ENCODE measurements at places on chromosomes 12 and 14.

DNA sequence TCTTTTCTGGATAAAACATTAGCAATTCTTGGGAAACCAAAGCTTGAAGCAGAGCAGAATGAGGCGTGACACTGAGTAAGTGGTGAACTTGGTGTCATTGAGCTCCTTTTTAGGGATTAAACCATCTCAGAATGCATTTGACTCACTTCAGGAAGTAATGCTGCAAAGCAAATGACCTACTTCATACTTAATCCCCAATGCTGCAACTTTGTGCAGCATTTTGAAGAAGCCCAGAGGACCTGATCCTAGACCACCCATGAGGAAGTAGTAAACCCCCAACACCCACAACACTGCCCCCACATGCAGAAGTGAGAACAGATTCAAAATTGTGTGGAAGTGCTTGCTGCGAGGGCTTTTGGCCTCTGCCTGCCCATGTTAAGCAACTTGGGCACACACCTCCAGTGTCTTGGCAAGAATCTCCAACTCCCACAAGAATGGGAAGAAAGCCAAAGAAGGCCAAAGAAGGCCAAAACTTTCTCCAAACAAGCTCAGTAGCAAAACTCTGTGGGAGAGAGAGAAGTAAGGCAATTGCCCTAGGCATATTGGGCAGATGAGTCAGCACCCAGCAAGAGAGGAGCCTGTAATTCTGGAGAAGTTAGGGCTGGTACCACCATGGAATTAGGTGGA is 69.2 kb upstream of the ETV6 start:
- DNase-seq = peak; percentile 54

GRCh38 chr12:56413392-56413791 is 35.8 kb downstream of the TIMELESS start:
- DNase-seq = no peak

DNA sequence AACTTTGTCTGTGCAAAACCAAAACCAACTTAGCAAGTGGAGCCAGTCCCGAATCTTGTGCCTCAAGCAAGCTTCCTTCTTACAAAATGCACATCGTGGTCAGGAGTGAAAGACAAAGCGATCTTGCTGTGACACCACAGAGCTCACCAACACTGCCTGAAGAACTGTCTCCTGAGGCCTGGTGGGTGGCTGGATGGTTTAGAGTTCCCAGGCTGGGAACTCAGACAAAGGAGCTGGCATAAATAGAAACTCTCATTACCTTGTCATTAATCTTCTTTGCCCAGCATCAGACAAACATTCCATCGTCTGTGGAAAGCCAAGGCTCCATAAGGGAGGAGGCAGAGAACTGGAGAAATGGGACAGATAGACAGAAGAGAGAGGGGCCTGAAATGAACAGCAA is 144.8 kb downstream of the KCNA5 start:
- DNase-seq = no peak

DNA sequence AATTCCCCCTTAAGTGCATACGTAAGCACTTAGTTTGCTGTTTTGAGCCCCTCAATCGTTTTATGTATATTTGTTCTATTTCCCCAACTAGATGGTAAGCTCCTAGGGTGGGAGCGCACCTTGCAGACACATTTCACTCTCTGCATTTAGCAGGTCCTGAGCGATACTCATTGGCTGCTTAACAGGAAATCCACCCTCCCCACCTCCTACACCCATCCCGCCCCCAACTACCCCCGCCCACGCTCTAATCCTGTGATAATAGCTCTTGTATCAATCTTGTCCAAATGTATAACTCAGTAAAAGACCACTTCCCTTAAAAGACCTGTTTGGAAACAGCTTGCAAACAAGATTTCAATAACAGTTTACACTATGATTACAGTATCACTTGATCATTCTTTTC is 8.1 kb downstream of the LPAR5 start:
- DNase-seq = no peak

GRCh38 chr14:87483271-87484260 is 509.4 kb downstream of the GALC start:
- no peak for DNase-seq

- DNase-seq = no peak
These were observed 47.5 kb upstream of the TCL1A start for GRCh38 chr14:95761436-95761835.

DNA sequence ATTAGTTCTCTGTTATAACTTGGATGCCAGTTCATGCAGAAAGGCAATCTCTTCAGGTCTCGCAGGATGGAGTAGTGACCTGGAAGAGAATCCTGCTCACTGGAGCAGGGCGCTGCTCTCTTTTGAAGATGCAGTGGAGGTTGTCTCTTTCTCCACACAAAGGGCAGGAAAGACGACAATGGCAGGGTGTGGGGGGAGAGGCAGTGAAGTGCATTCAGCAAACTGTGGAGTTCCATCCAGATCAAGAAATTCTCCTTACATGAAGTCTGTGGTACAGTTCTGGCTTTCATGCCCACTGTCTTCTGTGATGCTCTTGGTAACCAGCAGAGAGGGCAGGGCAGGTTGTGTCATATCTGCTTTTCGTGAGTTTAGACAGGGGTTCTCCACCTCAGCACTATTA is 6.6 kb upstream of the PPP2R5C start:
- no peak for DNase-seq

- peak; percentile 63 for DNase-seq
These were observed 44.5 kb downstream of the KDM2B start for GRCh38 chr12:121536054-121536898.

DNA sequence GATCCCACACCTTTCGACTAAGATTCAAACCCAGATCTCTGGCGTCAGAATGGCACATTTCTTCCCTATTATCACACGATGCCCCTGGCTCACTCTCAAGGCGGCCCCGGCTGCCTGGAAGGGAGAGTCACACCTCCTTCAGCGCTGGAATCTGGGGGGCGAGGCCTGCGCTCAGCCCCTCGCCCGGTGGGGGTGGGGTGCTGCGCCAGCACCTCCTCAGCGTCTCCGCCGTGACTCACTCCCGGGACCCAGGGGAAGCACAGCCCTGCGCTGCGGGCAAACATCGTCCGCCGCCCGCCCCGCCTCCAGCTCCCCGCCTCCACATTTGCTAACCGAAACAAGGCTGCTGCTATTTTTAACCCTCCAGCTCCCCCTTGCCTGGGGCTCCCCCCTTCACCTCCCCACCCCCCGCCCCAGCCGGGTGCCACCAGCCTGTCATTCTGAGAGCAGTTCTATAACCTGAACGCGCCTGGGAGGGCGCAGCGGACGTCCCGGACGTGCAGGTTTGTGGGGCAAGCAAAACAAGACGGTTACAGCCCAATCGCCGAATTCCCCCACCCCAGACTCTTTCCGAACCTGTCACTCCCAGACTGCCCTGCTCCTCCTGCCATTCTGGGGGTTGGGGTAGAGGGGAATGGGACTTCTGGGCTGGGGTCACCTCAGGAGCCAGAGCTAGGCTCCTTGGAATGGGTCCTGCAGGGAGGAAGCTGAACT is 6.7 kb downstream of the HDAC7 start:
- peak; percentile 93 for DNase-seq

DNA sequence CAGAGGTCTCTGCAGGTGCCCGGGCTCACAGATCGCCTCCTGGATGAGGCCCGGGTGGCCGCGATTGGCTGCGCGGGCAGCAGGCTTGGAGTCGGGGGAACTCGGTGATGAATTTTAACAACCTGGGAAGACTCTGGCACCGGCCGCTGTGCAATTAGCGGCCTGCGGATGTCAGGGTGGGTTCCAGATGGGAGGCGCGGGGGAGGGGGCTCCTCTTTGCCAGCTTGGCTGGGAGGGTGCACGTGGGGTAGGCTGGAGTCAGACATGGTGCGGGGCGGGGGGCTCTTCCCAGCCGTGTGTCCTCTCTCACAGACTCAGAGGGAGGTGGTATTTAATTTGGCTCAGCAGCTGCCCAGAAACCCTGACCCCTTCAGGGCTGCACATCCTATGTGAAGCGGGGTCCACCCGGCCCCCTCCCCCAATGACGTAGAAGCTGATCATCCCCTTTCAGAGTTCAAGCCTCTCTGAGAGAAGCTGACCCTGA is 81.4 kb downstream of the KIF26A start:
- DNase-seq = no peak

GRCh38 chr12:94587266-94588241 is 62.8 kb downstream of the TMCC3 start:
- no peak for DNase-seq

DNA sequence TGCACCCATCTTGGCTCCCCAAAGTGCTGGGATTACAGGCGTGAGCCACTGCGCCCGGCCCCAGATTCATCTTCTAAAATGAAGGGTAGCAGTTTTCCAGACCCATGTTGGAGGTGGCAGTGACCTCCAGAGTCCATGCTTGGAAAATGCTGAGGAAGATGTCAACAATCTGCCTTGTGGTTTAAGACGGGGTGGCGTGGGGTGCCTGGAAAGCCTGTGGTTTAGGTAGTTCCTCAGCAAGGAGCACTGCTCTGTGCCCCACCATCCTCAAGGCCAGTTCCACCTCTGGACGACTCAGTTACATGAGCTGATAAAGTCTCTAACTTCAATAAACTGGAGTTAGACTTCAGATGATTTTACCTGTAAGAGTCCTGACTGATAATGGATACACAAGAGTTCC is 48.6 kb downstream of the DRAM1 start:
- DNase-seq = no peak

DNA sequence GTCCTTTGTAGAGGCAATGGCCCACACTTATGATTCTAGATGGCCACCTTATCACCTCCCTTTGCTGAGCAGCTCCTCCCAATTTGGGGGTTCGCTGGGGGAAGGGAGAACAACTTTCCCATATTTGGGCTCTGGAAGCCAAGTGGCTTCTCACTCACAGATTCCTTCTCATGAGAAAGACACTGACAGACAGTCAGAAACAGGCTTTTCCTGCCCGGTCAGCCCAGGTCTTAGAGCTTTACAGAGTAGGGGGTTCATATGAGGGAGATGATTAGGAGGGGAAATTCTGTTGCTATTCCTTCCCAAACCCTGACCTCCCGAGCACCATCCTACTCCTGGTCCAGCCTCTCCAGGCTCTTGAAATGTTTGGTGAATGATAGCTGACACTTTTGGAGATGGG is 60.1 kb upstream of the HSPB8 start:
- DNase-seq = no peak

DNA sequence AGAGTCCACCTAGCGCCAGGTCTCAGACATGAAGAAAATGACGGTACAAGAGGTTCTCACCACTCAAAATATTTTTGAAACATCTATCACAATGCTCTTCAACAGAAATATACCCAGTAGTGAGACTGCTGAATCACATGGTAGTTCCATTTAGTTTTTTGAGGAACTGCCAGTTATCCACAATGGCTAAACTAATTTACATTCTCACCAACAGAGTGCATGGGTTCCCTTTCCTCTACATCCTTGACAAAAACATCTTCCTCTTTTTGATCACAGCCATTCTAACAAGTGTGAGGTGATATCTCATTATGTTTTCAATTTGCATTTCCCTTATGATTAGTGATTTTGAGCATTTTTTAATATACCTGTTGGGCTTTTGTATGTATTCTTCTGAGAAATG is 5.7 kb upstream of the GPR65 start:
- DNase-seq = no peak

- DNase-seq = no peak
These were observed 71.7 kb upstream of the ETV6 start for GRCh38 chr12:11577658-11578260.

DNA sequence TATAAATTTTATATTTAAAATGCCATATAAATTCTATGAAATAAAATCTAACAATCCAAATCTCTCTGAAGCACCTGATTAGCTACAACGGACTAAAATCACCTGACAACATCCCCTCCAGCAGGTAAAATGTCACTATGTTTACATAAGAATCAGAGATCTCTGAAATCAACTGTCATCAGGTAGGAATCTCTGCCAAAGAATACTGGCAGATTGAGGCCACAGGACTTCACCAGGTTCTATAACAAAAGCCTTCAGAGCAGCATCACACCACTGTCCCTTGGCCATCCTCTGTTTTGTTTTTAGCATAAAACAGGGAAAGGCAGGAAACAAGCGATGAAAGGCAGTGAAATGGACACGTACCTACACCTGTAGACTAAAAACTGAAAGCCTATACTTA is 22.1 kb downstream of the FGD6 start:
- DNase-seq = no peak

- DNase-seq = no peak
These were observed 20.1 kb downstream of the MORN3 start for GRCh38 chr12:121649322-121649721.

DNA sequence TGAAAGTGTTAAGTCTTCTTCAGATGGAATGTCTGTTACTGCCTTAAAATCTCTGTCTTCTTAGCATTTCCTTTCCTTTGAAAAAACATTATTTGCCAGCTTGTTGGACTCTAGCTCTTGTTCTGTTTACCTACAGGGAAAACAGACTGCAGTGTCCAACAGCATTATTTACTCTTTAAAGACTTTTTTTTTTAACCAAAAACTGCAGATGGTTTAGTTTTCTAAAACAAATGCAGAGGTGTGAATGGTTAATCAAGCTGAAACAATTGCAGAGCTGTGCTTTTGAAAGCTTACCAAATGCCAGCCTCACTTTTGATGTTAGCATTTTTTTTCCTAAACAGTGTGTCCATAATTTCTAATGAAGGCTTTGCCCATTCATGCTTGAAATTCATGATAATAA is 323.3 kb downstream of the TMEM117 start:
- DNase-seq = no peak

DNA sequence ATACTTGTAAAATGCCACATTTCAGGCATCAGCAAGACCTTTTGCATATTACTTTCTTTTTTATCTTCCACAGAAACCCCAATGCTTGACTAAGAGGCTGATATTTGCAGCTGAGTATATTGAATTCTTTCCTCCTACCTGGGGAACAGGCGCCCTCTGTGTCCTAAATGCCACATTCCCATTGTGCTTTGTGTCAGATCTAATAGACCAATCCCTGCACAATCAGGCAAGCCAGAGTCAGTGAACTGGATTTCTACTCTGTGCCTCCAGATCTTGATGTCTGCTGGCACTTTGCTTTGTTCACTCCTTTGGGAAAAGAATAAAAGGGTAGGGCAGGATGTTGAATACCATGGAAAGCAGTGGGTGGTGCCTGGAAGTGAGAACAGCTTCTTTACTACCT is 22.4 kb upstream of the TAS2R42 start:
- DNase-seq = no peak

DNA sequence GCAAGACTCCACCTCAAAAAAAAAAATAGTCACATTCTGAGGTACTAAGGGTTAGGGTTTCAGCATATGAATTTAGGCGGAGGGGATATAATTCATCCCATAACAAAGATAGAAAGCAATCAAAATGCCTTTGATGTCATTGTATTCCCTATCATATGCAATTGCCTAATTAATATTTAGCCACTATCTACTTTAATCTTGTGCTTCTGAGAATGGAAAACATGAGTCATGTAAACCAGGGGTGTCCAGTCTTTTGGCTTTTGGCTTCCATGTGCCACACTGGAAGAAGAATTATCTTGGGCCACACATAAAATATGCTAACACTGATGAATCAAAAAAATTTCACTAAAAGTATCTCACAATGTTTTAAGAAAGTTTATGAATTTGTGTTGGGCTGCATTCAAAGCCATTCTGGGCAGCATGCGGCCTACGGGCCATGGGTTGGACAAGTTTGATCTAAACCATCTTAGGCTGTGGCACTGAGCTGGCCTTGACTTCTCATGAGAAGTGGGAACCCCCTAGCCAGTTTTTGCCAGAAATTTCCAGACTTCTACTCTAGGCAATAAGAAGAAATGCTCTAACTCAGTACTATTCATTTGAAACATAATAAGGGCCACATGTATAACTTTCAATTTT is 219.8 kb downstream of the PTPRO start:
- DNase-seq = no peak
